G401 (cell line): ENCODE measurements at places on chromosomes 1 and 21.
A peak's percentile ranks its signal among the peaks of the same experiment; 100 is the strongest.

- no peak for DNase-seq
Observed at GRCh38 chr1:235460770-235461169, 43.5 kb downstream of the B3GALNT2 start.

DNA sequence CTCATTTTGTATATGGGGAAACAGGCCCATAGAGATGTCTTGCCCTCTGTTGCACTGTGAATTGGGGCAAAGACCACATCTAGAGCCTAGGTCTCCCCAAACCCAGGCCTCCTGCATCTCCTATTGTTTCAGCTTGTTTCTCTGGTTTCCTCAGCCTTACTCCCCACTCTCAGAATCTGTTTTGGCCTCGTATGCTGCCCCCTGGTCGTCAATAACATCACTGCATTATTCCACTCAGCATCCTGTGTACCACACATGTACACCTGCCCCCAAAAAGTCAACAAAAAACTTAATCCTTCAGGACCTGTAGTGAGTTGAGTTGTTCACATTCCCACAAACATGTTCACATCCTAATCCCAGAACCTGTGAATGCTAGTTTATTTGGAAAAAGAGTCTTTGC lies 184.8 kb downstream of the BRINP2 start:
- DNase-seq, result peak; percentile 3

DNA sequence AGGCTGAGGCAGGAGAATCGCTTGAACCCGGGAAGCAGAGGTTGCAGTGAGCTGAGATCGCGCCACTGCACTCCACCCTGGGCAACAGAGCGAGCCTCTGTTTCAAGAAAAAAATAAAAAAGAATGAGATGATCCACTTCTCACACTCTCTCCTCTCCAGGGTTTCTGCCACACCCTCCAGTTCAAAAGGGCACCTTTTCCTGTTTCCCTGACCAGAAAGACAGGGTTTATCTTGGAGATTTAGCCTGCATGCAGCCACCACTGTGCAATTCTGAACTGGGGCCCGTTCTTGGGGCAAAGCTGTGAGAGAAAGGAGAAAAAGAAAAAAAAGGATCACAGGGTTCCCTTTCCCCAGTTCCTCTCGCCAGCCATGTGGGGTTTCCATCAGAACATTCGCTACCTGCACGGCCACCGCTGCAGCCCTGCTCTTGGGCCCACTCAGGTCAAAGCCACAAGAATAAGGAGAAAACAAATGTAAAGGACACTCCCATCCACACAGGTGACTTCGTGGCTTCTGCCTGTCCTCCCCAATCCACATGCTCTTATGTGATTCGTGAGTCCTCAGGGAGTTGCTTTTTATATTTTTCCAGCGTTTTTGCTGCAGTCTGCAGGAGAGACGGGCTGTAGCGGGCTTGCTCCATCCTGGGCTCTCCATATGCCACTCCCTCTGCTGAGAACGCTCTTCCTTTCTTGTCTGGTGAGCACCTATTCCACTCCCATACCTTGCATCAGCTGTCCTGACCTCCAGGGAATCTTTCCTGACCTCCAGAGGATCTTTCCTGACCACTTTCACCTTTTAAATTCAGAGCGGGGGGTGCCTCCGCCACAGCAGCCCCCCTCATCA lies 26.4 kb downstream of the GNG4 start:
- no peak for DNase-seq

- DNase-seq, result no peak
Observed at GRCh38 chr1:61753998-61754508, 11.8 kb downstream of the PATJ start.

DNA sequence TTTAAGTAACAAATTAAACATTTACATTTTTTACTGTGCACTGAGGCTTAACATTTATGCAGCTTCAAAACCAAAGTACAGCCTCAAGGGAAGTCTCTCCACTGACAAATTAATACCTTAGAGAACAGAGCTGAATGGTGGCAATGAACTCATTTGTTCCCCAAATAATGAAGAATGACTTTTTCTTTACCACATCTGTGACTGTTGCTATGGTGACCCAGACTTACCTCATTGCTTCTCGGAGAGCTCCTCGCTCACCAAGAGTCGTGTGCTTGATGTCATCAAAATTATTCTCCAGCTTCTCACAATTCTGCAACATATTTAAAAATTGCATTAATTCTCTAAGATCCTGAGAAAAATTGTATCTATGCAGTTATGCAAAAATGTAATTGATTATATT lies 92.9 kb downstream of the DPYD start:
- no peak for DNase-seq

GRCh38 chr21:23968722-23969647 lies 1638.3 kb downstream of the MRPL39 start:
- DNase-seq, result no peak

DNA sequence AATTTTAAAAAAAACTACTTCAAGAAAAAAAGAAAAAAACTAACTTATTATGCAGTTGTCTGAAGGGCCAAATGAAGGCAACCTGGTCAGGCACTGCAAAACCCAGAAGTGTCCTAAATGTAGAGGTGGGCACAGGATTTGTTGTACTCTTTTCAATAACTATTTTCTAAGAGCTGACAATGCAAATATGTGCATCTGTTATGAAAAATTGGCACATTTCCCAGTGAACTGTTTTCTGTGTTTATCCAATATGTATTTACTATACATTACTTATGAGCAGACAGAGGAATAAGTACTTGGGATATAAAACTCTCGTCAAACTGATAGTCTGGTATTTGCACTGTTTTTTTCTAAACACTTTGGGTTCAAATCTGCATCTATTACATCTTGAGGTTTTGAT lies 188.0 kb upstream of the C21orf91 start:
- DNase-seq, result no peak

- no peak for DNase-seq
Observed at GRCh38 chr1:193131266-193131860, 9.5 kb downstream of the CDC73 start.

DNA sequence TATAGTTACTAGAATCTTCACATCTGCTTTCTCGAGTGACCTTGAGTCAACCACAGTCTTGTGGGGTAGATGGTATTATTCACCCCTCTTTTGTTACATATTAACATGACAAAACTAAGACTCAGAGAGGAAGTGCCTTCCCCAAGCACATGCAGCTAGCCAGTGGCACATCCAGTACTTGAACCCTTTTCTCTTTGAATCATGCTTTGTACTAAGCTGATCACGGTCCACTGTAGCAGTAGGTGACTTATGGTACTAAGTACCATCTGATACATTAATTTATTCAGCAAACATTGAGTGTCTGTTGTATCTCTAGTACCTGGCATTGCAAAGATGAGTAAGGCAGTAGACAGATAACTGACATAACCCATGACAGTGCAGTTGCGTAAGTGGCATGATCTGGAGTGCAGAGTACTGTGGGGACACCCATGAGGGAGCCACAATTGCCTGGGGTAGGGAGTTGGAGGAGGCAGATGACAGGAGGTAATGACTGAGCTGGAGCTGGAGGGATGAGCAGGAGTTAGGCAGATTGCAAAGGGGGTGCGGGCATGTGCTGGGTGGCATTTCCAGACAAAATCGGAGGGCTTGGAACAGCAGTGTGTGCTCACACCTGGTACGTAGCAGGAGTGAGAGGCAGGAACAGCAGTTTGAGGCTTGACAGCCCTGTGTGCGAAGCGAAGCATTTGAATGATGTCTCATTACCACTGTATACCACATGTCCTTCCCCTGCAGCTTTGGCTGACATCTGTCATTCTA lies 29.8 kb downstream of the UCK2 start:
- DNase-seq, result no peak

DNA sequence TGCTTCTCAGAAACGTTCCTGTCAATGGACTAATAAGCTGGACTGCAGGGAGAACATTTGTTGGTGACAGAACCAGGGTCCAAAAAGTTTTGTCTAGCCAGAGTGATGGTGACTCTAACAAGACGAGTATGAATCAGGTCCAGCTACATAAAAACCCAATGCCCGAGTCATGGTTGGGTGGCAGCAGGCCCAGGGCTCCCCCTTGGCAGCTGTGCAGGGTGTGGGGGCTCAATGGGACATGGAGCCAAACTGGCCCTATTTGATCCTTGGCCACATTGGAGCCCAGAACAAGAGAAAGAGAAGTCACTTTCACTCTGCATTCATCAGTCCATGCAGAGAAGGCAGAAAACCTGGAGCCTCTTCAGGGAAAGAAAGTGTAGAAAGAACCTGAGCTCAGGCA lies 37.9 kb upstream of the TENT5C start:
- no peak for DNase-seq

DNA sequence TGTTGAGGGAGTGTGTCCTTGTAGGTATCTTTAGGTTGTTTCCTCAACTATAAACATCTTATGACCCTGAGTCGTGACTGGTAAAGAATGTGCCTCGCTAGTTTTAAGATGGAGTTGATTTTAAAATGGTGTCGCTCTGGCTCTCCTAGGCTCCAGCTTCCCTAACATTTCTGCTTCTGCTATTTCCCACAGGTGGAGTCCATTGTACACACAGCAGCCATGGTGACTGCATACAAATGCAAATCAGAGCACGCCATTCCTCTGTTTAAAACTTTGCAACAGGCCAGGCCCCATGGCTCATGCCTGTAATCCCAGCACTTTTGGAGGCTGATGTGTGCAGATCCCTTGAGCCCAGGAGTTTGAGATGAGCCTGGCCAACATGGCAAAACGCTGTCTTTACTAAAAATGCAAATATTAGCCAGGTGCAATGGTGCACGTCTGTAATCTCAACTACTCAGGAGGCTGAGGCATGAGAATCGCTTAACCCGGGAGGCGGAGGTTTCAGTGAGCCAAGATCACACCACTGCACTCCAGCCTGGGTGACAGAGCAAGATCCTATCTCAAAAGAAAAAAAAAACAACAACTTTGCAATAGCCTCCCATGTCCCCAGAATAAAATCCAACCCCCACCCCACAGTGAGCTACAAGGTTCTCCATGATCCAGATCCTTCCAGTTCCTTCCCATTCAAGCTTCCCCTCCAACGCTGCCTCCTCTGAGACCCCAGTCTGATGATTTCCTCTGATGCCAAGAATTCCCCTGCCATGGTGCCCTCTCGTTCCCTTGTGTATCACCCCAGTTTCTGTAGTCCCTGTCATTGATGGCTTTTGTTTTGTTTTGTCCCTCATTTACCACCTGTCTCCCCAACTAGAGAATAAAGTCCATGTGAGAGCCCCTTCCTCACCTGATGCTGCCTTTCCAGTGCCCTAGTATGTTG lies 36.9 kb upstream of the KLHDC7A start:
- DNase-seq, result no peak

DNA sequence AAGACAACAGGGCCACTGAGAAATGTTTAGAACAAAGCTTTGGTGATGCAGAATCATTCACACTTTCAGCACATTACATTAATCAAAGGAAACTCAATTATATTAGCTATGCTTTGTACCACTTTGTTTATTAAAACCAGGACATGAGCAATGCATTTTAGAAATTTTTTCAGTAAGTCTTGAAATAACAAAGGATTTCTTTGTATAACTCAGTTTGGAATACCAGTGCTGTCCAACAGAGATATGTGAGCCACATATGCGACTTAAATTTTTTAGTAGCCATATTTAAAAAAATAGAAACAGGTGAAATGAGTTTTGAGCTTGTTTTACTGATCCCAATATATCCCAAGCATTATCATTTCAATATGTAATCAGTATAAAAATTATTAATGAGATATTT lies 18.8 kb upstream of the F3 start:
- no peak for DNase-seq

DNA sequence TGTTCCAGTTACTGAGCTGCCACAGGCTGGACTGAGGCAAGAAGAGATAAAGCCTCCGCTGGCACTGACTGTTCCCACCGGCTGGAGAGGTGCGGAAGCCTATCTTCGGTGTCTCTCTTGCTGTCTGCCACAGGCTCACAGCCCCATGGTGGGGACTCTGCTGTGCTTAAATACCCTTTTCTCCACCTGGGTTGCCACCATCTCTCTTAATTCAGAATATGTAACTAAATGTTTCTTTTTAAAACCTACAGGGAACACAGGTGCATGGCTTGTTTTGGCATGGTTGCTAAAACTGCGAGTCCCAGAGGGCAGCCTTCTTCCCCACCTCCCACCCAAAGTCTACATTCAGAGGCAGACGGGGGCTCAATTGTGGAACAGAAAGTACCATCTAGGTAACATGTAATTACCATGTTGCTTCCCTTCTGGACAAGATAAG lies 8.1 kb upstream of the LBR start:
- DNase-seq, result no peak

DNA sequence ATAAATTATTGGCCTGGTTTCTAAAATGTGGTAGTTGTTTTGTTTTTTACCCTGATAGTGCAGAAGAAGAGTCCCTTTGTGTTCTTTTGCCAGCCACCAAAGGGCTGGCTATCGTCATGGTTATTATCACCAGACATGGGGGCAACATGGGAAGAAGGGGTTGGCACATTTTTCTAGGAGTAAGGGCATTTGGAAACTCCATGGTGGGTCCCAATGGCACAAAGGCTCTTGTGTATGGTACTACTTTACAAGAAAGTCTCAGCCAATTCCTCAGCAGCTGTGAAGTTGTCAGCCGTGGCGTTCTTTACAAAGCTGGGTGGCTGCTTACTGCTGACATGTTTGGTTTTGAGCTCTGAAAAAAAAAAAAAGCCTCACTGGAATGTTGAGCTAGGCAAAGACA lies 330.4 kb upstream of the ESRRG start:
- no peak for DNase-seq

GRCh38 chr1:55506740-55507577 lies 291.8 kb upstream of the USP24 start:
- no peak for DNase-seq

DNA sequence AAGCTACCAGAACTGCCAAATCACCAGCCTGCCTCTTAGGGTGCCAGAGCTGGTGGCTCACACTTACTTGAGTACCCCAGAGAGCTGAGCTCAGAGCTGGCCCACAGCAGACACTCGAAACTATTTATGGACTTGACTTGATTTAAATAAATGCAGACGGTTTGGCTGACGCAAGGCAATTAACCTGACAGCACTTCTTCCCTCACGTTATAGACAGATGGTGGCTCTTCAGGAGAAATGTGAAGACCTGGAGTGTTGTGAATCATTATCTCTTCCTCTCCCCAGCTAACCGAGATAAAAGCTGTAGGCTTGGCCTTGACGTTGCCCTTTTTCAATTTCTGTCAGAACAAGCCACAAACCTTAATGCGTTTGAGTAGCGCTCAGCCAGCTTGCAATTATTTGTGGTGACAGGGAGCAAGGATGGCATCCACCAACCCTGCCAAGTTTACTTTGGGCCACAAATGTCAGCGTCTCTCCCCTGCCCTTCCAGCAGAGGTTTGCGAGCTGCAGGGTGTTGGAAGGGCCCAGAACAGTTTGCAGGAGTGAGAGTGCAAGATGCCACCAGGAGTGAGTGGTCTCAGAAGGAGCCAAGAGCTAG lies 34.0 kb upstream of the BCAR3 start:
- peak; percentile 88 for DNase-seq

GRCh38 chr21:25494804-25495203 lies 112.5 kb downstream of the MRPL39 start:
- DNase-seq, result no peak
